ENCODE measurements at places on chromosomes 1 and 21.

DNA sequence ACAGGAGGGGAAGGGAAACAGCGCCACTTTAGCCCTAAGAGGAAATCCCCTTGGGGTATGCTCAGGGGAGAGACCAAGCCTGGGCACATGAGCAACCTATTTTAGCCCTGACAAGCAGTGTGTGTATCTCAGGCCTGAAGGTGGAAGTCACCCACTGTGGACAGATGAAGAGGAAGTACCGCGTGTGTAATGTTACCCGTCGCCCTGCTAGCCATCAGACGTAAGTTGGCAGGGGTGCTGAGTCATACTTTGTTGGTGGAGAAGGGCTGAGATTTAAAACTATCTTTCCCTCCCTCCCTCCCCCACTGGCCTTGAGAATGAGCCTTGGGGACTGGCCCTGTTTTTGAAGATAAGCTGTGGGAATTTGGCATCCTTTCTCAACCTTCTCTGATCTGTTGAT is 11.2 kb downstream of the AGO1 start:
- DNase-seq: peak; percentile 66

GRCh38 chr1:239868058-239868832 is 223.4 kb upstream of the FMN2 start:
- DNase-seq: no peak

DNA sequence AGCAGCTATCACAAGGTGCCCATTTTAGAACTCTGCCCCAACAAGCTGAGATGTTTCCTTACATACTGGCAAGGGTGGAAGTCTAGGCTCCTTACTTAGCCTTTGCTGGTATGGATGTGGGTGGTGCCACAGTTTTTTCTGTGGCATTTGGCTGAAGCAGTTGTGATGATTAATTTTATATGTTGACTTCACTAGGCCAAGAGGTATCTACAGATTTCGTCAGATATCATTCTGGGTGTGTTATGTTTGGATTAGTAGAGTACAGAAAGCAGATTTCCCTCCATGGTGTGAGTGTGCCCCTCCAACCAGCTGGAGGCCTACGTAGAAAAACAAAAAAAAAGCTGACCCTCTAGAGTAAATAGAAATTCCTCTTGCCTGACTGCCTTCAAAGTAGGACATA is 317.0 kb downstream of the BARHL2 start:
- DNase-seq: no peak

DNA sequence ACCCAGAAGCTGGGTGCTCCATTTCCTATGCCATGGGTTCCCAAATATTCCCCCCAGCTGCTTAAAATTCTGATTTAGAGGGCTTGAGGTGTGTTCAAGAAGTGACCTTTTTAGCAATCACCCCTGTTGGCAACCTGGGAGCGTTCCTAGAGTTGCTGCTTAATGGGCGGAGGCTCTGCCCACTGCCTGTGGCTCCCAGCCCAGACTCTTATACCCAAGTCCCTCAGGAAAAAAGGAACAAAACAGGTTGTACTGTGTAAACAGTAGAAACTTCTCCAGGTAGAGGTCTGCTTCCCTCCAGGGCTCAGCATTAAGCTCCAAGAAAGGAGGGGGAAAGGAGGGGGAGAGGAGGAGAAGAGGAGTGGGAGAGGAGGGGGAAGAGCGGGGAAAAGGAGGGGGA is 14.6 kb upstream of the TENT5C start:
- no peak for DNase-seq

- DNase-seq: no peak
Observed at GRCh38 chr1:232291261-232291660, 338.7 kb downstream of the SIPA1L2 start.

GRCh38 chr1:83846138-83846537 is 152.8 kb downstream of the TTLL7 start:
- DNase-seq: no peak
